ENCODE measurements at places on chromosomes 2 and 18.

GRCh38 chr2:63051042-63051794, 588 bp downstream of the OTX1 start:
- DNase-seq = no peak

DNA sequence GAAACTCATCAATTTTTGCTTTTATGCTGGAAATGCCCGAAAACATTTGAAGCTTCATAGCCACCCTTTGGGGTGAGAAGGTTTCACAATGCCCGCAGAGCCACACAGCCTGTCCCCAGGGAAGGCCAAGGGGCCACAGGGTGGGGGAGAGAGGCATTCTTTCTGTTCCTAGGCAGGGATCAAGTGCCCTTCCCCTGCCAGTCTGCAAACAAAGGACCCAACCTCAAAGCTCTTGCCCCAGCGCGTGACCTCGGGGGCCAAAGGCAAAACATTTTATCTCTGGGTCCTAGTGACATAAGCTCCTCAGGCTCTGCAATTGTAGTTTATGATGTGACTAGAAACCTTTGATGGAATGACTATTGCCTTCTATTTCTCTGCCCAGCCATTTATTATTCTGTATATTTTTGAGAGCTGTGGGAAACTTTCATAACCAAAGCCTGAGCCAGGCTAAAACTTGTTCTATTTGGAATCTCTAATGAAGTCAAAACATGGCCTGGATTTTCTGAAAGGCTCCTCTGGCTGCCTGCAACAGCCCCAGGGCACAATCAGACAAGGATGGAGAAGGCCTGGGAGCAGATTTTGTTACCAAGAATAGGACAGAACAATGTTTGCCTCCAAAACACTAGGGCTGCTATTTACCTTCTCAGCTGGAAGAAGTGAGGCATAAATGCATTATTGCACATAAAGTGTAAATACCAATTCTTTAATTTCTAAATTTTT, 137.2 kb upstream of the KCTD1 start:
- no peak for DNase-seq

- no peak for DNase-seq
These were observed 167.6 kb downstream of the LAMA1 start for GRCh38 chr18:6949800-6950586.

DNA sequence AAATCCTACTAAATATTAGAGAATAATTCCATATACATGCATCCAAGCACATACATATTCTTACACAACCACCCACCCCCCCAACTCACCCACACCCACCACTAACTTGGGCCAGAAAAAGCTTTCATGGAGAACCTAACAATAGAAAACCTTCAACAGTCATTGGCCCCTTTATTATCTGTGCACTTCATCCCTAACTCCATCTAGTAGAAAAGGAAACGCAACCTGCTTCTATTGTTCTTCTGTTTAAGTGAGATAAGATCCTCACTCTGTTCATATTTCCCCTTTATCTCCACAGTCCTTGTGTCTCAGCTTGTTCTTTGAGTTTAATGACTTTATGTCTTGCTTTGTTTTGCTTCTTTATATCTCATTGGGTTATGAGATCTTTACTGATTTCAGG, 1740.2 kb upstream of the CELF4 start:
- DNase-seq = no peak

- DNase-seq = no peak
These were observed 48.2 kb downstream of the MAPRE2 start for GRCh38 chr18:35089382-35089781.

- DNase-seq = no peak
These were observed 214.4 kb downstream of the ZNF385B start for GRCh38 chr2:179646862-179647587.

GRCh38 chr2:239290618-239291474, 110.0 kb downstream of the HDAC4 start:
- peak; percentile 11 for DNase-seq

DNA sequence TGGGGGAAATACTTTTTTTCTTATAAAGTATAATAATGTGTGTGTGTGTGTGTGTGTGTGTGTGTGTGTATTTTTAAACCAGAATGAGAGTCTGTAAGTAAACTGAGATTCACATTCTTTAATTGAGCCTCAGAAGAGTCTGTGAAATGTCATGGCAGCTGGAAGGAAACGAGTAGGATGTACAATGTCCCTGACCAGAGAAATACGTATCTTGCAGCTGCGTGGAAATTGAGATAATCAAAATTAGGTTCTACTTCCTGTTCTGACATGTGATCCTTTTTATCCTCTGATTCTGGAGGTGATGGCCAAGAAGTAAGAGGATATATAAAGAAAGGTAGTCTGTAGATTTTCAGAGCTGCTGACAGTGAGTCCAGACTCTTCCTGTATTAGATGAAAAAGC, 50.0 kb downstream of the SH3RF3 start:
- DNase-seq = no peak

- no peak for DNase-seq
These were observed 68.8 kb downstream of the PTPRM start for GRCh38 chr18:7635948-7636347.

GRCh38 chr2:148523315-148523714, 121.2 kb upstream of the EPC2 start:
- no peak for DNase-seq

- no peak for DNase-seq
These were observed 63.3 kb downstream of the XRCC5 start for GRCh38 chr2:216172493-216172892.

DNA sequence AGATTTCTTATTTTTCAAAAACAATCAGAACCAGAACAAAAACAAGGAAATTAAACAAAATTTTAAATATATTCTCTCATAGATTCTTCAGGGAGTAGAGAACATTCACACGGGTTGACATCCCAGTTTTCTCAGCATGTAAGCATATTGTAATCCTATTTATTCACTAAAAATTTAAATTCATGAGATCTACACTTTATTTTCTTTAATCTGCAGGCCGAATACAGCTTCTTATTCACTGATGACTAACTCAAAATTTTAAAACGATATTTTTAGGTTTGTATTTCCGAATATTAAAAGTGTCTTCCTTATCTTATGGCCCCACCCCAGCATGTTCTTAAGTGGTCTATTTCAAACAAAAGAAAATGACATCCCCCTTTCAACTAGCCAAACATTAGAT, 262.4 kb downstream of the MEIS1 start:
- no peak for DNase-seq

DNA sequence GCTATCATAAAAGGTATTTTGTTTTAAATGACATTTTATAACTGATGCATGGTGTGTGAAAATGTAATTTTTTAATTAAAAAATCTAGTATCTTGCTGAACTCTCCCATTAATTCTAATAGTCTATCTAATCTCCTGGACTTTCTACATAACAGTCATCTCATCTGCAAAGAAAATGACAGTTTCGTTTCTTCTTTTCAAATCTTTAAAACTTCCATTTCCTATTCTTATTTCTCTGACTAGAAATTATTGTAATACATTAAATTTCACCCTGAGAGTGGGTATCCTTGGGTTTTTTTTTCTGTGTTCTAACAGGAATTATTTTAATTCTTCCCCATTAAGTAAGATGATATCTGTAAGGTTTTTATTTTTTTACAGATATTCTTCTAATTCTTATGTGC, 120.1 kb downstream of the KCNF1 start:
- DNase-seq = no peak

DNA sequence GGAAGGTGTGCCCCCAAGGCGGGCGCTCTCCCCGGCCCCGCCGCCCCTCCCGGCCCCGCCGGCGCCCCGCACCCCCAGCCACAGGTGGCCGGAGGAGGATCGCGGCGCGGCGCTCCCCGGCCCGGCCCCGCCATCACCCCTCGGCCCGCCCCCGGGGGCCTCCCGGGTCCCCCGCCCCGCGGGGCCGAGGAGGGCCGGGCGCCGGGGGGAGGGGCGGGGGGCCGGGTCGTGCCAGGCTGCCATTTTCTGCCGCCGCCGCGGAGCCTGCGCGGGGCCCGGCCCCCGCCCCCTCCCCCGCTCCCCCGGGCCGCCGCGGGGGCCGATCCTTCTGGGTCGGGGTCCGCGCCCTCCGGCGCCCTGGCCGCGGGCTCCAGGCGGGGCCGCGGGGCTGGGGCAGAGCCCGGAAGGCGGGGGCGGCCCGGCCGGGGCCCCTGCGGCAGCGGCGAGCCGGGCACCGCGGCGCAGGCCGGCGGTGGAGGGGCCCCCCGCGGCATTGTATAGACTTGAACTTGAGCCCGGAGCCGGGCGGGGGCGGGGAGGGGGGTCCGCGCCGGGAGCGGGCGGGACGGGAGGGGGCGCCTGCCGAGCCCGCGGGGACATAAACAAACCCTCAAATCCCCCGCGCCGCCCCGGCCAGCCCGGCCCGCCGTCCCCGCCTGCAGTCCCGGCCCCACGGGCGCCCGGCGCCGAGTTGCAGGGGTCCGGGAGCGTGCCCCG, 556 bp downstream of the DNMT3A start:
- DNase-seq = peak; percentile 46

- no peak for DNase-seq
These were observed 291.2 kb downstream of the SS18 start for GRCh38 chr18:25799231-25799630.

- no peak for DNase-seq
These were observed 65.3 kb upstream of the AMMECR1L start for GRCh38 chr2:127951026-127951425.

DNA sequence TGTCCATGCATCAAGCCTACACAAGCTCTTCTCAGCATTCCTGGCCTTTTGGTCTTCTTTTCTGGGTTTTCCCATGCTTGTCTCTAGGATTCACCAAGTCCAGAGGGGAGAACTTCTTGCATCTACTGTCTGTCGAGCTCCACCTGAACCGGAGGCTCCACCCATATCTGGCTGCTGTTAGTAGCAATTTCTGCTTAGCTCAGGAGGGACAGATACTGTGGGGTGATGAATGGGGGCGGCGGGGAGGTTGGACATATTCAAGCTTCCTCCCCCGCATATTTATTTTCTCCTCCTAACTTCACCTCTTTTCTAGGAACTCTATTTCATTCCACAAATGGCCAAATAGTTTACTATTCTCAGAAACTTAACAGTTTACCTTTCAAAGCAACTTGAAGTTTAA, 163.5 kb downstream of the PTH2R start:
- no peak for DNase-seq

DNA sequence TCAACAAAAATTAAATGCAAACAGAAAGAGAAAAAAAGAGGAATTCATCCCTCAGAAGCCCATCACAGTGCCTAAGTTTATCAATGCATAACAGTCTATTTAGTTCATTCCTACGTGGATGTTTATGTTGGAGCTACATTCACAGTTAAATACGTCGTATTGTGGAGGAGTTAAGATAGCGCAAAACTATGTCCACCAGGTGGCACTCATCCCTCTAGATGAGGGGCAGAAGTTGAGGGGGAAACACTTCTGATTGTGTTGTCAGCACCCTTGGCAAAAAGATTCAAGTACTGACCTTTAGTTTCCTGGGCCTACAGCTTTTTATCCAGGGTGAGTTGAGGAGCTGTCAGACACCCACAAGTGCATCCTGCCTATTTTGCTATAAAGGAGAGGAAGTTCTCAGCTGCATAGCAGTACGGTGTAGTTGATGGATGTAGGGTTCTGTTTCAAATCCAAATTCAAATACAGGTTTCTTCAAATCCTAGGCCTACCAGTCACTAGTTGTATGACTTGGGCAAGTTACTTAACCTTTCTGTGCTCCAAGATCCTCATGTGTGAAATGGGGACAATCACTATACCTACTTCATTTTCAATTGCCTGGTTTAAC, 26.8 kb upstream of the MYO1B start:
- no peak for DNase-seq

DNA sequence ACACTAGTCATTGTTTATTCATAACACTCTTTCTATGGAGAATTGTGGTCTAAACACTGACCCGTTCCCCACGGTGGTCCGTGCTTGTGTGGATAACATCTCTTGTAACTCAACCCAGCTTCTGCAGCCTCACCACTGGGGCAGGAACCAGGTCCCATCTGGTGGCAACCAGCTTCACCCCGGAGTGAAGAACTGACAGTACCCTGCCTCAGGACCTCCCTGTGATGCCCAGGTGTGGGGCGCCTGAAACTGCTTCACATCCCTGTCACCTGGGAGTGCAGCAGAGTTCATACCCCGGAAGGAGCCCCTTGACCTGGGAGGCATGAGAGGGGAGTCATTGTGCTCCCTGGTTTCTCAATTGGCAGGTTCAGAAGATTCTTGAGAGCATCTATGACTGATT, 81.1 kb downstream of the LONRF2 start:
- DNase-seq = no peak

- DNase-seq = no peak
These were observed 321.5 kb downstream of the SATB2 start for GRCh38 chr2:199136242-199136641.

- DNase-seq = no peak
These were observed 53.1 kb downstream of the DYSF start for GRCh38 chr2:71506222-71507153.

DNA sequence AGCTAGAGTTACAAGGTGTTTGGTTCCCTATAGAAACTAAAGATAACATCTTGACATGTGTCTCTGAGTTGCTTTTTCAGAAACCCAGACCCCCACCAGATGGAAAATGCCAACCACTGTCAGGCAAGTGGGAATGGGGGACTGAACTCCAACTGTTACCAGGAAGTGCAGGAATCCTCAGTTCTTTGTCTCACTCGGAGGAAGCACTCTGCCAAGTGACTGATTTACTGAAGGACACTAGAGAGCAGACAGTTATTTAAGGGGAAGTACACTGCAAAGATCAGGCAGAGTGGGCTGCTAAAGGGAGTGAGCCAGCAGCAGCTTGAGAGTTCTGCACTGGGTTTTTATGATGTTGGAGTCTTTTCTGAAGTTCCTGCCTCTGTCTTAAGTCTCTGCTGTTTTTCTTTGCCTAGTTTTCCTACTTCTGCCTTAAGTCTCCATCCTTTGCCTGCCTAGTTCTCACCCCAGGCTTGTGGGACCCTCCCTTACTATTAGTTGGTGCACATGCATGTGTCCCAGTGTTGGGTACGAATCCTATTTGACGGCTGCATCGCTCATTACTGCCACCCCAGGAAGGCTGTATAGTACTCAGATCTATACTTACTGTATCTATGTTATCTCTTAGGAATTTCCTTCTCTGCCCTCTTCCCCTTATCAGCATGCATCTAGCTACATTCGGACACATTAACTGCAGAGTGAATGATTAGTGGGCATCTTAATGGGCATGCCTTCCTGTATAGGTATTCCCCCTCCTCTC, 97.1 kb downstream of the TEX51 start:
- no peak for DNase-seq

DNA sequence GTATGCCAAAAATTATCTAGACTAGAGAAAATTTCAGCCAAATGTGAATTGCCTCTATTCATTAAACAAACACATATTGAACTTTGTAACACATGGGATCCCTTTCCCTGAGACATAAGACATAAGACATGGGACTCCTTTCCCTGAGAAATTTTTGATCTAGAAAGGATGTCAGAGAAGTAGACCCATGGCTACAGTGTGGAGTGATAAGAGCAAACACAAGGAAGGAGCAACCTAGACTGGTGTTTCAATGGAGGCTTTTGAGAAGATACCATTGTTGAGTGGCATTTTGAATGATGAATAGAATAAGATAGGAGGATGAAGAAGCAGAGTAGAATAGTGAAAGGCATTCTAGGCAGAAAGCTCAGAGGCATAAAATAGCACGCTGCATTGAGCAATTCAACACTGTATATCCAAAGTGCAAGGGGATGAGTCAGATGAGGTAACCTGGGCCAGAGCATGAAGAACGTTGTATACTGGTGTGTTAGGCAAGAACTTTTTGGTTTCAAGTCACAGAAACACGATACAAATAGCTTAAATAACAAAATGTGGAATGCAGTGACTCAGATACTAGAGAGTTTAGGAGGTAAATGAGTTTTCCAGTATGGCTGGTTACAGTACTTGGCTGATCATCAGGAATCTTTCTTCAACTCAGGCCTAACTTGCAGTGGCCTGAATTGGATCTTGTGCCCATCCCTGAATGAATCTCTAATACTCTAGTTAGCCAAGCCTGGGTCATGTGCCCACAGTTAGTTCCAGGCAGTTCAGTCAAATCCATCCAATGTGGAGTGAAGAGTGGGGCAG, 129.8 kb upstream of the TANK start:
- DNase-seq = no peak

- DNase-seq = no peak
These were observed 161.3 kb downstream of the MEIS1 start for GRCh38 chr2:66596256-66596655.
